T-helper 17 cell (primary cell): ENCODE measurements at places on chromosomes 2 and 18. TPM values are rescaled to one million over a fixed set of nuclear protein-coding genes. Genes with fewer than 3 reads are reported as not detected.

GRCh38 chr2:147610496-147611040, 234.3 kb upstream of the ACVR2A start:
- no peak for DNase-seq

DNA sequence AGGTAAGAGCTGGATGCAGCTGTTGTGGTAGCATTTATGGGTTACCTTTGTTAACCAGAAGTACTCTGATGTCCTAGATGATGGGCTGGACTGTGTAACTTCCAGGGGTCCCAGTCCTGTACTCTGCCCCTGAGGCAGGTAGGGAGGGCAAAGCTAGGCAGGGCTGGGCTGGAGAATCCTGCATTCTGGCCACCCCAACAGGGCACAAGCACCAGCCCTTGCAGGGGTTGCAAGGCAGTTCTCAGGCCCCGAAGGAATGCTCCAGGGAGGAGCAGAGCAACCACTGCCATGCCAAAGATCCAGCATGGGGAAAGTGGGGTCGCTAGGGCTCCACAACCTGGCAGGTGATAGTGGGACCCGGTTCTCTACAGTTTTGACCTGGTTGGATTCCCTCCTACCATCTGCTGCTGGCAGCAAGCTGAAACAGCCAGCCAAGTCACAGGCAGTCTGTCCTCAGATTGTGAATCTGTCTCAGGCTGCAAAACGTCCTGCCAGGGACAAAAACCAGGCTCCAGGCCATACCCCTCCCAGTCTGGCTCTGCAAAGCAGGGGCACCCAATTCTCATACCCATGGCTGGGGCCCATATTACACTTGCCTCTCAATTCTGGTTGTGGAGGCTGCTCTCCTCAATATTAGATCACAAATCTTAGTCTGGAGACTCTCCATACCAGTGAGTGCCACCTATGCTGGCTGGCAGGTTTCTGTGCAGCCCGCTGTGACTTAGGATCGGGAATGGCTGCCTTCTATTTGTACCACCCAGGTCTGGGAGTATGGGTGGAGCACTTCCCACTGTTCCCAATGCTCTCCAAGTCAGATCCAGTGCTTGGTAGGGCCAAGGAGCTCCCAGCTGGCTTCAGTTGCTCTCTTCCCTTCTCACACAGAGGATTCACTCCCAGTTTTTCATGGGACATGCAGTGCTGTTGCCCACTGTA, 61.1 kb downstream of the SMCHD1 start:
- DNase-seq = no peak

DNA sequence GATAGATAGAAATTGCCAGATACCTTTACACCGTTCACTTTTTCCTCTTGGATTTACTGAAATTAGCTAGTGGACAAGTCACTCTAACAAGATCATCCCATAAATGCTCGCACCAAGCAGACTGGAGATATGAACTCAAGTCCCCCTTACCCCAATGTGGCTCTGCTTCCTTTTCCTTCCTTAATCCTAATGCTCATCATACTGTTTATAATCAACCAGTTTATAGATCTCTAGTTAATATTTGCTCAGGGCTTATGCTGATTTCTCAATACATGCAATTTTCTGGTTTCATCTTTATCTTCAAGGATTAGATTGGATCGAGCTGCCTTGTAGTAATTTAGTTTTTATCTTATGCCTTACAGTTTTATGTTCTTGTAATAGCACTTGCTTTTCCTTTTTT, 318.3 kb upstream of the KLHL29 start:
- DNase-seq = no peak

GRCh38 chr2:29159125-29159524, 43.9 kb downstream of the CLIP4 start:
- DNase-seq = no peak

DNA sequence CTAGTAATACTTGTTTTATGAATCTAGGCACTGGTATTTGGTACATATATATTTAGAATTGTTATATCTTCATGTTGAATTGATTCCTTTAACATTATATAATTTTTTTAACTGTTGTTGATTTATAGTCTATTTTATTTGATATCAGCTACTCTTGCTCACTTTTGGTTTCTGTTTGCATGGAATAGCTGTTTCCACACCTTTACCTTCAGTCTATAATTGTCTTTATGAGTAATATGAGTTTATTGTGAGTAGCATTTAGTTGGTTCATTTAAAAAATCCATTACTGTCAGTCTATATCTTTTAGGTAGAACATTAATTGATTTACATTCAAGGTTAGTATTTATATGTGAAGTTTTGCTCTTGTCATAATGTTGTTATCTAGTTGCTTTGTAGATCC, 58.6 kb downstream of the SMCHD1 start:
- DNase-seq = no peak

GRCh38 chr2:60047347-60047746, 506.1 kb downstream of the BCL11A start:
- DNase-seq = no peak

- no peak for DNase-seq
These were observed 1262.9 kb downstream of the SUCLG1 start for GRCh38 chr2:83196225-83196624.

COL4A4 gene
- total RNA-seq = 0.23 TPM

GPR45 gene
- not detected for total RNA-seq

DSC1 gene
- 0.16 TPM for total RNA-seq

NDUFB3 gene
- total RNA-seq = 33.8 TPM

FNDC4 gene
- not detected for total RNA-seq

PLA2R1 gene
- not detected for total RNA-seq
